Stimulated activated CD4-positive, alpha-beta T cell treated with anti-CD3 and anti-CD28 coated beads, Interleukin-1b, Interleukin-23, amount 100 ng/mL, for 24 hours (primary cell): ENCODE measurements at places on chromosomes 11 and 22.

- no peak for DNase-seq
Measured at GRCh38 chr11:57597461-57597915, at the start of gene SERPING1. TSS of gene SERPING1 (plus strand) at chr11:57597685. CDS start at chr11:57598271, 586 bp downstream.

- DNase-seq: no peak
Measured at GRCh38 chr11:61904539-61905048, 12.8 kb downstream of the RAB3IL1 start.

DNA sequence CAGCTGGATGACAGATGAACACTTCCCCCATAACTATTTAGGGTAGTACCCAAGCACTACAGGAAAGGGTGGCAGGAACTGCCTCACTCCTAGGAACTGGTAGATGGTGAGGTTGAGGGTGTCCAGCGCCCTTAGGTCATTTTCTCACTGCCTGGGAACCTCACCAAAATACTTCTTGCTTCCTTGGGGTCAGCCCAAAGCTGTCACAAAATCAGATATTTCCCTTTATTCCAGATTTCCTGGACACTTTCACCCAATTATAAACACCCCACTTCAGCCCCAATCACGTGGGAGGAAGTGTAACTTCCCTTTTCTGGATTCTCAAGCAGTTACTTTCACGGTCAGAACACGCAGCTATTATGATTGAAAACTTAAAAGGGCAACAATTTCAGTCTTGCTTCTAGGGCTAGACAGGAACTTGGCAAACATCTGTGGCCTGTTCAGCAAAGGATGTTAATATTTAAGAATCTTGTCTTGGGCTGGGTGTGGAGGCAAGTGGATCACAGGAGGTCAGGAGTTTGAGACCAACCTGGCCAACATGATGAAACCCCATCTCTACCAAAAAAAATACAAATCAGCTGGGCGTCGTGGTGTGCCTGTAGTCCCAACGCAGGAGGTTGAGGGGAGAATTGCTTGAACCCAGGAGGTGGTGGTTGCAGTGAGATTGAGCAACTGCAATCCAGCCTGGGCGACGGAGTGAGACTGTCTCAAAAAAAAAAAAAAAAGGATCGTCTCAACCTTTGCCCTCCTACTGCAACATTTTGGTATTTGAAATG, 4.0 kb downstream of the FTH1 start:
- DNase-seq: no peak

DNA sequence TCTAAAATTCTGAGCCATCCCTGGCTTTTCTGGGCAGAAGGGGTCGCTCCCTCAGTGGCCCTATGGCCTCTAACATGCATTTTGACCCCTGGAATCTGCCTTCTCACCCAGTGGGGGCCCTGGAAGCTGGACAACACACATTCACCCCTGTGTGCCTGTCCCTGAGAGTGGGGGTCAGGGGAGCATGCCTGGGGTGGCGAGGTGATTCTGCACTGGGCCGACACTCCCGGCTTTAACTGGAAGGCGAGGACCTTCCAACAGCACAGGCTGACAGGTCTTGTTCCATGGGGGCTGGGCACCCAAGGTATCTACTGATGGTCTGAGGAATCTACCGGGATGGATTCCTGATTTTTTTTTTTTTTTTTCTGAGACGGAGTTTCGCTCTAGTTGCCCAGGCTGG, 10.7 kb downstream of the PPM1F start:
- DNase-seq: no peak

GRCh38 chr11:128498721-128499245, 88.6 kb downstream of the ETS1 start:
- no peak for DNase-seq

DNA sequence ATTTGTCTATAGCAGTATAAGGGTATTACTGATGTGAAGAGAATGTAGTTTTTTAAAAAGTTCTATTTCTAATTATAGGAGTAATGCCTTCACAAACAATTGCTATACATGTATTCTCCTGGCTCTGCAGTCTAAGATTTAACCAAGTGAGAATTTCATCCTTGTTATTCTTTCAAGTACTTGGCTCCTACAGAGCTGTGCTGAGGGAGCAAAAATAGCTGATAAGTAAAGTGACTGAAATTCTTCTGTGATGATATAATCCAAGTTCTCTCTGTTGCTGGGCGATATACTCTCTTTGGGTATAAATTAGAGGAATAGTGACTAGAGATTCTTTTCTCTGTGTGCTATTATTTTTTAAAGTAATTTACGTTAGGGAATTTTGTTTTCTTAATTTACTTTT, 68.0 kb downstream of the PGR start:
- DNase-seq: no peak

- DNase-seq: no peak
Measured at GRCh38 chr11:47328449-47329390, 23.8 kb downstream of the MYBPC3 start.

DNA sequence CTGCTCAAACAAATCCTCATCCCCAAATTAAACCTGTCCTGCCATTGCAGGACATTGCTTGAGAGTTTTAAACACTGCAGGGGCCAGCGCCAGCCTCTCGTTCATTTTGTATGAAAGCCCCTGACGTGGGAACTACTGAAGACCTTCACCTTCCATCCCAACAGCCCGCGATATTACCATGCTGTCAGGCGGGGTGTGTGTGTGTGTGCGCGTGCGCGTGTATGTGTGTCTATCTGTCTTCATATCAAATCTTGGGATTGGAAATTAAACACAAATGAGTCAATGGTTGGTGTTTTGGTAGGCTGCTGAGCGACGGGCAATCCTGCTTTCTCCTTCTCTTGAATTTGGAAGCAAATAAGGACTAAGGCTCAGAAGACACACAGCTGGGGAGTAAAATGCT, 776.9 kb downstream of the TBC1D22A start:
- no peak for DNase-seq

DNA sequence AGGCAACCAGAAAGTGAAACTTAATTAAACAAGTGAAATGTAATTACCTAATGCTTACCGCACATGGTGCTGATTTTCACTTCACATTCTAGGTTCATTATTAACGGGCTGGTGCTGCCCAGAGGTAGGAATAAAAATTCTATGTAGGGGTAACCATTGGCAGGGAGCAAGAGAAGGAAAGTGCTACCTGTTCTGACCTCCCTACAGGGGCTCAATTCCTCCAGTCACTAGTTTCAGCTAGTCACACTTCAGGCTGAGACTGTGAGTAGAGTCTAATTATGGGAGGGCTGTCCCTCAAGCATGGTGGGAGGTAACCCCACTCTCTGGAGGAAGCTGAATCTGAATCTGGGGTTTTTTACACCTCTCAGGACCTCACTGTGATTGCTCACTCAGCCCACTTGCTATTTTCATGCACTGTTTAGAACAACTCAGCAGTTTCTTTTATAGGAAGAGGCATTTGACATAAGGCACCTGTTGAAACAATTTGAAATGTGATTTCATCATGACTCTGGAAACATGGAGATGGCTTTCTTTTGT, 75.4 kb downstream of the MAML2 start:
- DNase-seq: peak; percentile 14

- no peak for DNase-seq
Measured at GRCh38 chr11:65780770-65781151, at the start of gene AP5B1. TSS of gene AP5B1 (minus strand) at chr11:65780976. CDS start at chr11:65780591, 385 bp downstream.

DNA sequence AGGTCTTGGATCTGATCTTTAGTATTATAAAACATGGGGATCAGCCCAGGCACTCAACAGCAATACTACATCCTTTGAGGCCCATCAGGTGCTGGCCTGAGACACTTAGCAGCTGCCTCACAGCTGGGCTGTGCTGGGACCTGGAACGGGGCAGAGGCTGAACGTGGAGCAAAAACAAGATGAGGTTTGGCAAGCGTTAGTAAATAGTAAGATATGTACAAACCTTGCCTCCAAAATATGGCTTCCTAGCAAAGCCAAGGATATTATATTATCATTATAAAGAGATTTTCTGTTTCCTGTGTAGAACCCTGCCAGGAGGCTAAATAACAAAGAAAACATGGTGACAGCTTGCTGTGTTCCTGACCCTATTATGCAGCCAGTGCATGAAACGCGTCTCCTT, 60.0 kb upstream of the SPON1 start:
- no peak for DNase-seq

DNA sequence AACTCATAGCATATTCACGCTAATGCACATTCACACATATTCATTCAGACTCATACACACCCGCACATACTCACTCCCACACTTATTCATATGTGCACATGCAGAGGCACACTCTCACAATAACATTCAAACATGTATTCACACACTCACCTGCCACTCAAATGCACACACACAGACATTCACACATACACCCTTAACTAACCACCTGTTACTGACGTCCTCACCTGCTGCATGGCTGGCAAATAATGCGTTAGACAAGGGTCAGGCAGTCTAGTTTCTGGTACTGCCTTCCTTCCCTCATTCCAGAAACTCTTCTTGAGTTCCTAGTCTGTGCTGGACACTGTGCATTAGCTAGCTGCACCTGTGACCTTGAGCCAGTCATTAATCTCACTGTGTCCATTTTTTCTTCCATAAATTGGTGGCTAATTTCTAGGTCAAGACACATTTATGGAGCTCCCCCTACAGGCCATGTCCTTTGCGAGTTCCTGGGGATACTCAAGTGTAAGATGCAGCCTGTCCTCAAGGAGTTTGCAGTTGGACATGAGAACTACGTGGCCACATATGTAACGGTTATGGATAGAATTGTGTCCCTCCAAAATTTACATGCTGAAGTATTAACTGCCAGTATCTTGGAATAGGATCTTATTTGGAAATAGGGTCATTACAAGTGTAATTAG, 34.5 kb upstream of the SEZ6L start:
- no peak for DNase-seq

DNA sequence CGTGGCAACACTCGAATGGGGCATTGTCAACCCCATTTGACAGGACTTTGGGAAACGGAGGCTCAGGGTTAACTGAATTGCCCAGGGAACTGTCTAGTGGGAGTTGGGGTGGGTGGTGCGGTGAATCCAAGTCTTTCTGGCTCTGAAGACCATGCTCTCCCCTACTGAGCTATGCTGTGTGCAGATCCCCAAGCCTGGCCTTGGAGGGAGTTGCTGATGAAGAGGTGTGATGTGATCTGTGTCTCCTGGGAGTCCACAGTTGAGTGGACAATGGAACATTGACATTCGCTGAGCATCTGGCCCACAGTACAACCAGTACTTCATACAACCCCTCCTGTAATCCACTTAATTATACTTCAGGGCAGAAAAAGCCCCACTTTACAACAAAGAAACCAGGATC, 172.2 kb downstream of the ST3GAL4 start:
- no peak for DNase-seq

DNA sequence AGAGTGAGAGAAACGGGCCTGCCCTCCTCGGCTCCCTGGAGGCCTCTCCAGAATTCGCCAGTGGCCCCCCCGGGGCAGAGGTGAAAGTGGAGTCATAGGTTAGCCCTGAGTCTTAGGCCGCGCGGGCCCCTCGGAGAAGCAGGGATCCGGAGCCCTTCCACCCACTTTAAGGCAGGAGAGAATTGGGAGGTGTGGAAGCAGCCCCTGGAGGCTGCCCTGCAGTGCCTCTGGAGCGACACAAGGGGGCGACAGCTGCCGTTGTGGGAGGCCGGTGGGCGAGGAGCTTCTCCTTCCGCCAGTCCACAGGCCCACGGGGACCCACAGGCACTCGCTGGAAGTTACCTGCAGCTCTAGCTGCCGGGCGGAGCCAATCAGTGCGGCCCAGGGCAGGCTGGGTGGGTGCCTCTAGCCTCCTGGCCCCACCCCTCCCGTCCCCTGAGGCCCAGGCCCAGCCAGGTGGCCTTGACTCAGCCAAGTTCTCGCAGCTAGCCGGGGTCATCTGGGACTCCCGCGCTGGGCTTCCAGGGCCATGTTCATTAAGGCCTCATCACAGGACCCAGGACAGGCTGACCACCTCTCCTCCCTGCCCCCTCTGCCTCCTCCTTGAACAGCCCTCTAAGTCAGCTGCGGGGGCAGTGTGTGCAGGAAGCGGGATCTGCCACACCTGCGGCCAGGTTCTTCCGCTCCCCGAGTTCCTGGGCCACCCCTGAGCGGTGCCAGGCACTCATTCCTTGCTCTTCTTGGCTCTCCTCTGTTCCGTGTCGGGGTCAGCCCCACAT, 5.0 kb downstream of the DGKZ start:
- DNase-seq: peak; percentile 48
